GM20000 (cell line): ENCODE measurements at places on chromosomes 1 and 21.

DNA sequence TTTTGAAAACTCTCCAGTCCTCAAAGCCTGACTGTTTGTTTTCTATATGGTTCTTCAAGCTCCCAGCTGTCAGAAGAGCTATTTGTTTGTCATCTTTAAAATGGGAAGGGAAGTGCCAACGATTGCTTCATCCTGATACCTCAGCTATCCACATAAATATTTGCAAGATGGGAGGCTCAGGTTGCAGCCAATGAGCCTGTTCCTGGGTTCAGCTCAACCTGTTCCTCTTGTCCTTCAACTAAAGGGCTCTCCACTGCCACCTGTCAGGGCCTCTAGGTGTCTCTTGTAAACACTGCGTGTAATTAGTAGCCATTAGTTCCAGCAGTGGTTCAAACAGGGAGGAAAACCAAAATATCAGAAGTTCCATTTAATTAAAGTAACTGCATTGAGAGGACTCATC is 445.1 kb downstream of the AJAP1 start:
- no peak for DNase-seq

DNA sequence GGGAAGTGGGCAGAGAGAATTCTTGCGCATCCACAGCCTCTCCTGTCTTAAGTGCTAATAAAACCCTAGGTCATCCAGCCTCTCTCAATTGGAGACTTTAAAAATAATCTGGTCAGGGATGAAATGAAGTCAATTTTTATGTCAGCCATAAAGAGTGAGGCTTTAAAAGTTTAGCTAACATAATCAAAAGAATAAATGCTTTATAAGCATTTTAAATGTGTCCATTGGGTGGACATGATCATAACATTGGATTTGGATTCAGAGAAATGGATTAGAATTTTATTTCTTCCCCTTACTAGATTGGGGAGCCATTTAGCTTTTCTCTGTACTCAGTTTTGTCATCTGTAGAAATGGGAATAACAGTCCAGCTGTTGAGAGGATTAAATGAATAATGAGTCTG is 55.5 kb downstream of the PGM1 start:
- DNase-seq = no peak

- peak; percentile 15 for DNase-seq
Measured at GRCh38 chr1:20726118-20726911, 6.2 kb downstream of the SH2D5 start.

DNA sequence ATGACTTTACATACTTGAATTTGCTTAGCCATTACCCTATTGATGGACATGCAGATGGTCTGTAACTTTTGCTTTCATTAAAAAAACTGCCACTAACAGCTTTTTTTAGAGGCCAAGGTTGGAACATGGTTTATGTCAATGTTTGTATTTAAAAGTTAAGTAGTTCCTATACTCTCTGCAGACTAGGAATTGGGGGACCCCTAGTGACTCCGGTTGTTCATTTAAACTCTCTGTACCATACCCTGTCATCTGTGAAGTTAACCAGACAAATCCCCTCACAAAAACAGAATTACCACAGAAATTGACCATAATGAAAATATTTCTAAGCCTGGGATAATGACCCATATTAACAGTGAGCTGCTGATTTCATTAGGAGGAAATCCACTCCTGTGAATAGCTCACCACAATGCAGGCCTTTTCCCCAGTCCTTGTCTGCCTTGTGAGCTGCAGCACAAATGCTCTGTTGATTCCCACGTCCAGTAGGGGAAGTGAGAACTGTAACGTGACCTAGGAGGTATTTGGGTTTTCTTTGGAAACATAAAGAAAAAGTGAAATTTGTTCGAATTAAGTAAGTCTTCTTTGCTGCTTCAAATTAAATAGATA is 30.2 kb upstream of the CD101 start:
- no peak for DNase-seq

DNA sequence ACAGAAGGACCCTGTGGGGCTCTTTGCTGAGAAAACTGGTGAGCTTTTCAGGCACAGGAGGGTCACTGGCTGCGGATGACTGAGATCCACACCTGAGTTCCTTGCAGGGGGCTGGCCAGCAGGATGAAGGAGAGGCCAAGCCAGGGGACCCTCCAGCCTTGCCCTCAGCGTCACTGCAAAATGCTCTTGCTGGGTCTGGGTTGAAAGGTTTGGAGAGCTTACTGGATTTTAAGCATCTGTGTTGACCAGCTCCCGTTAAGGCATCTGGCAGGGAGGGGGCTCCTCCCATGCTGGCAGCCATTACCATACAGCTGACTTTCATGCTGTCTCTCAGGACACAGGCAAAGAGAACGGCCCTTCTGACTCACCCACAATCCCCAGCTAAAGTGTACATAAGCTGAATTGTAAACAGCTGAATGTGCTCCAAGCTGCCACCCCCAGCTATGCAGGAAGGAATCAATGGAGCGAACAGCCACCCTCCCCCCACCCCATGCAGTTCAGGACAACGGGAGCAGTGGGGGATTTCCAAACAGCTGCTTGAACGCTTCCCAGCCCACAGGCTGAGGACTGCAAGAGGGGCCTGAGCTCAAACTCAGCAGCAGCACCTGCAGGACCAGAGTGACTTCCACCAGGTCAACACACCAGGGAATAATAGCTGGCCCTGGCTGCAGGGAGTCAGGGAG is 21.3 kb upstream of the A3GALT2 start:
- no peak for DNase-seq

- peak; percentile 27 for DNase-seq
Measured at GRCh38 chr1:92583821-92584760, 97.4 kb upstream of the GFI1 start.

- no peak for DNase-seq
Measured at GRCh38 chr1:41629141-41629540, 144.7 kb upstream of the EDN2 start.

DNA sequence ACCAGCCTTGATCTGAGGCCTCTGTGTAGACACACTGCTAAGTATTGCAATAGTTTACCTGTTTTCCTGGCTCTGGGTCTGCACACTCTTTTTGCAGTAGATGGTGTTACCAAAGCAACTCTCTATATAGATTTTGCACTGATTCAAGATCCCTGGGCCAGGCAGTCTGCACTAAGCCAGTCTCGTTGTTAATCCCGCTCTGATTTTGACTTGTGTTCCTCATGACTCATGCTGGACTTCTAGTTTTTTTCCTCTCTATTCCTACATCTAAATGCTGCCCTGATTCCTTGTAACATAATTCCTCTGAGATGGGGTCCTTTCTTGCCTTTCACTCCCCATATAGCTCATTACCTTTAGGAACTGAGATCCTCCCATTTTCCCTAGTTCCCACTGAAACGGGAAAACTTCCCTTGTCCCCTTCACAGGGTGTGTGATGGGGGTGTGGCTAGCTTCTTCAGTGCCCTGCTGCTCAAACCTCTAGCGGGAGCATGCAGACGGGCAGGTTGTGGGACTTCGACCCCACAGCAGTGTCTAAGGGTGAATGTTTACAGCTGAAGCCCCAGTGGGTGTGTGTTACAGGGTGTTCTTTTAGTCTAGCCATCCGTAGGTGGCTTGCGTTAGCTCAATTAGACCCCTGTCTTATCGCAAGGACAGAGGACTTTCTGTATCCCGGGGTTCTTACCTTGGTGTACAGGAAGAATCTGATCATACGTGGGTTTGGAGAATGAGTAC is 106.5 kb upstream of the RAB3GAP2 start:
- DNase-seq = no peak

GRCh38 chr1:228340686-228341449 is 65.8 kb downstream of the TRIM11 start:
- no peak for DNase-seq

DNA sequence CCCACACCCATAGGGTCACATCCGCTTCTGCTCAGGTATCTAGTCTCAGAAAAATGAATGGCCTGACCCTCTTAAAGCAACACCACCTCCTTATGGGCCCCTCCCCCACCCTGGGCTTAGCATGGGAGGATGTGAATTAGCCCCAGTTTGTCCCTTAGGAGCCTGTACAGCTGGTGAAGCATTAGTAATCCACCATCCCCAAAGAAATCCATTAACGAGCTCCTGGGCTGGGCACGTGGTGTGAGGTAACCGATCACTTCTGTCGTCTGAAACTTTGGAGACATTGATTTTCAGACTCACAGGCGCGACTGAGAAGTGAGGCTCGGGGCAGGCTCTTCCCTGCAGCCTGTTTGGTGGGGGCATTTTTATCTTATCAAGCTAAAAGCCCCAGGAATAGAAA is 10.5 kb downstream of the RASSF5 start:
- DNase-seq = no peak

GRCh38 chr1:101444873-101445618 is 208.2 kb downstream of the S1PR1 start:
- no peak for DNase-seq

GRCh38 chr1:147534386-147534785 is 6.9 kb upstream of the BCL9 start:
- no peak for DNase-seq

GRCh38 chr1:223258751-223259198 is 105.2 kb downstream of the SUSD4 start:
- DNase-seq = no peak

GRCh38 chr1:168821434-168821833 is 92.4 kb upstream of the DPT start:
- no peak for DNase-seq

- DNase-seq = peak; percentile 19
Measured at GRCh38 chr1:104760017-104760416, 1010.3 kb downstream of the AMY1C start.

DNA sequence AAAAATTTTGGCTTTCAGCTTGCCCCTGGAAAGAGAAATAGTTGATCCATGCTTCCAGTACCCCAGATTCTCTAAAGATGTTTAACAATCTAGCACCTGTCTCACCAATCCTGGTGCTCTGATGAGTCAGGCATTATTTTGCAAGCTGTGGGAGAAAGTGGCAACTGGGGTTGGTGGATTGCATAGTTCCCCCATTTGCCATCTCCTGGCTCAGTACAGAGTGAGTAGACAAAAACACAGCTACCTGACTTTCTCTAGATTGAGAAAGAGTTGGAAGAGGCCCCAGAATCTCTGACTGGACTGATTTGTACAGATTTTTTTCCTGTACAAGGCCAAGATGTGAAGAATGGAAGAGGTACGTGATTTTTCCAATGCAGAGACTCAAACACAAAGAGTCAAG is 75.1 kb upstream of the NEGR1 start:
- DNase-seq = no peak

- DNase-seq = no peak
Measured at GRCh38 chr1:201903135-201903534, 14.4 kb downstream of the SHISA4 start.

- DNase-seq = peak; percentile 77
Measured at GRCh38 chr1:160768295-160768657, 27.7 kb upstream of the LY9 start.

DNA sequence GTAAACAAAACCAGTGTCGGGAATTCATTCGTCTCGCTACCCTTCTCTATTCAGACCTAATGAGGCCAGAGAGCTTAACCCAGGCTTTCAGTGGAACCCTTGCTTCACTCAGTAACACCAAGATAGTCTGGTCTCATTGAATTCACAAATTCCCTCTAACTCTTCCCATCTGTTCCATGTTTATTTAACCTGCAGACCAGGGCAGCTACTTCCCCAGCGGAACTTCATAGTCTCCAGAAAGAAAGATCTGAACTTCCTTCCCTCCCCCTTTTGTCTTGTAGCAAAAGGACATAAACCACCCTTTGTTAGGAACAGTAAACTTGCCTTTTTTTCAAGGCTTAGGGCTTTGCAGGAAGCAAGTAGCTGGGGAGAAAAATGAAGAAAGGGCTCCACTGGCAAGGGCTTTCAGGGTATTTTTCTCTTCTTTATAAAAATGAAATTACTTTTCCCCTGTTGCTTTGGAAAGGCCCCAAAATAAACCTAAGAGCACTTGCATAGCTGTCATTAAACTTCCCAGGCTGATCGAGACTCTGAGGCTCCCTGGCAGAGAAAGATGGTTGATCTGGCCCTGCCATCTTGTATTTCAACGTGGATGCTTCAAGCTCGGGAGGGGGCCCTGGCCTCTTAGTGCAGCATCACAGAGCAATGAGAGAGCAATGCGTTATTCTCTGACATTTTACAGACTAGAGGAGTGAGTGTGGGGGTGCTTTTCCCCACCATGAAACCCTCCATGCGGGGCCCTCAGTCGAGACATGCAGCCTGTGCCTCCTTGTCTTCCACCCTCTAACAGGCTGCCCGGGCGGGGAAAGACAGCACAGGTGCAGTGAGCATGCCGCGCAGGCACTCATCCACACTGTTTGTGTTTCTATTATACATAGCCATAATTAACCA is 30.0 kb downstream of the MIS18A start:
- no peak for DNase-seq

DNA sequence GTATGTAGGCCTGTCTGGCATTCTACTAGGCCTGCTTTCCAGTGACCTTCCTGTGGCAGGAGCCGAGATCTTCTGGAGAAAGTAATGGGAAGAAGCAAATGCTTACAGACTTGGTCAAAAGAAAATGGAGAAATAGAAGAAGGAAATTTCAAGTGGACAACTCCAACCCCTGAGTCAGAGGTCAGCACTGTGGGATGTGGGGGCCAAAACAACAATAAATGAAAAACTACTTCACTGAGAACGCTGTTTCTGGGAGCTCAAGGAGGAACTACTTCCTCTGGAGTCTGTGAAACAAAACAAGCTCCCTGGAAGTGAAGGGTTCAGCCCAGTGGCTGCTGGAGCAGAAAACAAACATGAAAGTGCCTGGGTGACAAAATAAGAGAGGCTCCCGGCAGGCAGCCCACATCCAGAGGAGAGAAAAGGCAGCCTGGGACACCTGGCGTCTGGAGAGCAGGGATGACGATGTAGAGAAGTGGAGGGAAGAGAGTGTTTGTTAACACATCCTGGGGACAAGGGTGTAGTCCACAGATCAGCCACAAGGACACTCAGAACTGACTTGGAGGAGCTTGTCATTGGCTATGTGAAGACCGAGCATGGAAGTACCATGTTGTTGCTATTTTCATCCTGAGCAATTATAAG is 355.2 kb downstream of the SMYD3 start:
- DNase-seq = no peak

- DNase-seq = no peak
Measured at GRCh38 chr1:229148041-229148671, 122.8 kb upstream of the RAB4A start.

GRCh38 chr1:182368358-182368757 is 23.2 kb downstream of the GLUL start:
- no peak for DNase-seq

- no peak for DNase-seq
Measured at GRCh38 chr1:156452907-156453306, 47.7 kb downstream of the MEF2D start.

DNA sequence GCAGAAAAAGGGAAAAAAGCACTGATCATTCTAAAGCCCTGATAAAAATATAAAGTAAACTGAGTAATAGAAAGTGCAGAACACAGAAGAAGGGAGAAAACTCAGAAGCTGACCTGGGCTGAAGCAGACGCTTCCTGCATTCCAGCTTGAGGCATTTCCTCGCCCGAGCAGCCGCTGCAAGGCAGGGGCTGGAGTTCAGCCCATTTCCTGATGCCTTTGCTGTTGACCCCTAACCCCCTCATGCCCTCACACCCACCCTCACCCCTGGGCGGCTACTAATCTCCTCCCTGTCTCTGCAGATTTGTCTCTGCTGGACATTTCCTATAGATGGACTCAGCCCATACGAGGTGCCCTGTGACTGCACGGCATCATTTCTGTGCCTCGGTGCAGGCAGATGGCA is 227.8 kb downstream of the NPHP4 start:
- no peak for DNase-seq

- no peak for DNase-seq
Measured at GRCh38 chr1:10308001-10308400, 90.9 kb upstream of the PGD start.

GRCh38 chr1:10779841-10780240 is 16.6 kb downstream of the CASZ1 start:
- DNase-seq = no peak
